ENCODE measurements at places on chromosomes 5 and 9.

GRCh38 chr5:69334793-69335268 is 2.2 kb upstream of the CCDC125 start:
- DNase-seq = peak; percentile 67

- no peak for DNase-seq
Observed at GRCh38 chr5:24737163-24737562, 92.4 kb upstream of the CDH10 start.

DNA sequence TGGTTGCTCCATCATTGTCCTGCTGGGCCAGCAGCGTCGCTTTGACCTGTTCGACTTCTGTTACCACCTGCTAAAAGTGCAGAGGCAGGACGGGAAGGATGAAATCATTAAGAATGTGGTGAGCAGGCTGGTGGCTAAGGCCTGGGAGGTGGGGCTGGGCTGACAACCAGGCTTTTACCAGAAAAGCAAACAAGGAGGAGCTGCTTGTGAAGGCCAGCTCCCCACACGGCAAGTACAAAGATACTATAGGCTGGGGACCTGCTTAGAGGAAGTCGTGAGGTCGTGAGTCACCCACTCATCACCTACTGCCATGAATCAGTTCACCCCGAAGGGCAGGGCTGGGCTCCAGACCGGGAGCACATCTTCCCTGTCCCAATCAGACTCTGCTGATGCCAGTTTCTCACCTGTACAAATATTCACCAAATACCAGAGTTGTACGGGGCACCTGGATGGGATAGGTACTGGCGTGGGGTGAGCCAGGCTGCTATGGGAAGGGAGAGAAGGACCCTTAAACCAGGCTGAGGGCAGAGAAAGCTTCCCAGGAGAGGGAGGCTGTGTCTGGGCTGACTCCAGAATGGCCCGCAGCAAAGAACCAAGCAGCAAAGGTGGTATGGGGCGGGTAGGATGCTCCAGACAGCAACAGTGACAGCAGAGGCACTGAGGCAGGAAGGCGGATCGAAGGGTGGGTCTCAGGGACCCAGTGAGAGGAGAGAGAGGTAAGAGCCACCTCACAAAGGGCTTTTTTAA is 69.3 kb upstream of the NIPAL4 start:
- peak; percentile 39 for DNase-seq

DNA sequence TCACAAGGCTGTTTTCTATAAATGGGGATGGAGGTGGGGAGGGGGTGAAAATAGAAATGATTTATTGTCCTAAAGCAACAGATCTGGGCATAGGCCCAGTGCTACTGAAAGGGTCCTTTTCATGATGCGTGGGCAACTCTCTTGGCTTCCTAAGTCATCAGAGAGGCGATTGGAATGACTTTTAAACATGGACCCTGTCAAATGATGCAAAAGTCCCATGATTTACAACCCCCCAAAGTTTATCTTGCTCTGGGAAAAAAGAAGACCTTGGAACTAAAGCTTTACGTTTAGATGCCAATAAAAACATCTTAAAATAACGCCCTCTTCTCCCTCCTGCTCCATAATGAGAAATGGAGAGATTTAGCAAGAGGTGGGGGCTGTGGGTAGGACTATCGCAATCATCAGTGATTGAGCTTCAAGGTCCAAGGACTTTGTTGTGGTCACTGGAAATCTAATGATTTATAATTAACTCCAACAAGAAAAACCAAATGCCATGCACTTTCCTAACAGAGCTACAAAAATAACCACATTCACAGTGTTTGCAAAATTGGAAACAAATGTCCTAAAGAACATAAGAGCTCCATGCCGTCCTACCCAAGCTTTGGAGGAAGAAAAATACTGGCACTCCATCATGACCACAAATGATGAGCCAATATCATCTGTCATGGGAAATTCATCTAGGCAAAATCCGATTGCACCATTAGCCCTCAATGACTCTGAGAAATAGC is 167.5 kb upstream of the CLINT1 start:
- no peak for DNase-seq

GRCh38 chr5:126680191-126680817 is 79.6 kb downstream of the PHAX start:
- no peak for DNase-seq

DNA sequence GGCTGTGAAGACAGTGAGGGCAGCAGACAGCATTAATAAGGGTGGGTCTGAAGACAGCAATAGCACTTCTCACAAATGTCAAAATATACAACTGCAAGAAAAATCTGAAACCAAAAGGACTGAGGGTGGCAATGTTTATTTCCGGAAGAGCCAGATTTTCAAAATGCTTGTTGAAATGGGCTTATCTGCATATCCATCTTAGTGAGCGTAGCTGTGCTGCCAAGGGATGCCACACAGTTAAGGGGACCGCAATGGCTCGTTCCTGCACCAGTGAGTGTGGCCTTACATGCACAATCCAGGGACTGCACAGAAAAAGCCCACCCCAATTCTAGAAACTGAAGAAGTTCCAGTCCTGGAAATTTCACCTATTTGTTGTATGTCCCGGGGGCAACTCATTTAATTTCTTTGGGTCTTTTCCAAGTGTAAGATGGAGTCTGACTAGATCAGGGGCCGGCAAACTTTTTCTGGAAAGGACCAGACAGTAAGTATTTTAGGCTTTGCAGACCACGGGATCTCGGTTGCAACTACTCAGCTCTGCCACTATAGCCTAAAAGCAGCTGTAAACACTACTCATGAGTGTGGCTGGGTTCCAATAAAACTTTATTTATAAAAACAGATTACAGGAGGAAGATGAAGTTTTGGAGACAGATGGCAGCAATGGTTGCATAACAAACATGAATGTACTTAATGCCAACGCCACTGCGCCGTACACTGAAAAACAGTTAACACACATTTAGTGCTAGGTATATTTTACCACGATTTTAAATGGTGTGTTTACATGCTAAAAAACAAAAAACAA is 154.1 kb downstream of the MYO10 start:
- no peak for DNase-seq

GRCh38 chr9:26181836-26182235 is 503.6 kb upstream of the TUSC1 start:
- DNase-seq = no peak

GRCh38 chr9:105994970-105995369 is 300.6 kb downstream of the TMEM38B start:
- no peak for DNase-seq

GRCh38 chr9:129725795-129726251 is 27.0 kb downstream of the PTGES start:
- DNase-seq = no peak

- no peak for DNase-seq
Observed at GRCh38 chr5:60243713-60244112, 350.2 kb upstream of the PDE4D start.

DNA sequence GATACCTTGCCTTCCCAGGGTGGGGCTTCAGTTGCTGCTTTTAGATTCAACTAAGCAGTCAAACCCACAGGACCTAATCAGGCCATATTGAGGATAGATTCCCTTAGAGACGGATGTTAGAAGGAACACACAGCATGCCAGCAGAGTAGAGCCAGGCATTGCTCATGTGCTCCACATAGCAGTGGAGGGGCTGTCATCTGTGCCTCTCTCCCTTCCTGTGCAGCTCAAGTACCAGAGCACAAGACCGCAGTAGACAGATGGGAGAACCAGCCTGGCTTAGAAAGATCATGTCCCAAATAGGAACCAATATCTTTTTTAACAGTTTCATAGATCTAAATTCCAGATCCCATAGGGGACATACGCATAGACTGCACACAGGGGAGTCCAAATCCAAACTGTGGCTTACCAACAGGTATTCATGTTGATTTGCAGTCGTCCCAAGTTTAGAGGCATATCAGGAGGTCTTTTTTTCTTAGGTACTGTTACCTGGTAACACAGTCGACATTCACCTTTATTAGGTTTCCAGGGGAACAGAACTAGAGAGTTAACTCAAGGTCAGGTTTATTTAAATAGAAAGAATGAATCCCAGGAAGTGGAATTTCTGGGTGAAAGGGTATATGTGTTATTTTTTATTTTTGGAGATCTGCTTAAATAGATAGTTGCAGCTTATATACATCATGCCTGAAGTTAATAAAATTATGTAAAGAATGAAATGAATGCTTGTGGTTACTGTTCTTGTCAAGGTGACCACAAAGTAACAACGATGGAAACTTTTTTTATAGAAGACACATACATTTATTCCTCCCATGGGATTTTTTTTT is 43.5 kb upstream of the PCAT7 start:
- no peak for DNase-seq

- DNase-seq = no peak
Observed at GRCh38 chr5:74072646-74073045, 446.6 kb downstream of the ARHGEF28 start.

- no peak for DNase-seq
Observed at GRCh38 chr5:15004506-15004905, 132.9 kb upstream of the ANKH start.

- no peak for DNase-seq
Observed at GRCh38 chr5:172417130-172417841, 37.0 kb downstream of the SH3PXD2B start.

DNA sequence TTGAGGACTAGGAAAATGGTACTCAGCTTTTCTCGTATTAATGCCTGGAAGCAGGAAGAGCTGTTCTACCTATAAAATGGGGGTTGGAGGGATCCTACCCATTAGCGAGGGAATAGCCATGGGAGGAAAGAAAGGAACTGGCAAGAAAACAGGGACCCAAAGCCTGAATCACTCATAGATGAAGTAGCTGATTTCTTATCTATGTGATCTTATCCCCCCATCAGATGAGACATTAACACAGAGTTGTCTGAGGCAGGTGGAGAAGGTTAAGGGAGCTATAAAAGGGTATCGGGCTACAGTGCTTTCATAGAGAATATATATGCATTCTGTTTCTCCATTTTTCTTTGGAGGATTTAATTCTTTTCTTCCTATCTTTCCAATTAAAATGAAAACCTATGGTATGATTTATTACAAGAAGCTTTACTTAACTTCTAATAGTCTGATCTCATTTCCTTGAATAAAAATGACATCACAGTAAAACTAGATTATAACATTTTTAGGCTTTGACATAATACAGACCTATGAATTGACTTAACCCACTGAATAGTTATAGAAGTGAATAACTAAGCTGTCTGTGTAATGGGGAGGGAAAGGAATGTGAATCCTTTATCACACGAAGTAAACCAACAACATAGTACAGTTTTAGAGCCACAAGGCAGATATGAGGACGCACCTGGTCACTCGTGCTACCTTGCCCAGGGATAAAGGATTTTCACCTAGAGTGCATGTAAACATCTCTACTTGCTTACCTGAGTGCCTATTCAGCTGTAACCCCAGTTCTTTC is 39.0 kb downstream of the IQGAP2 start:
- DNase-seq = no peak

GRCh38 chr5:140391312-140391711 is 10.3 kb upstream of the ANKHD1 start:
- no peak for DNase-seq

DNA sequence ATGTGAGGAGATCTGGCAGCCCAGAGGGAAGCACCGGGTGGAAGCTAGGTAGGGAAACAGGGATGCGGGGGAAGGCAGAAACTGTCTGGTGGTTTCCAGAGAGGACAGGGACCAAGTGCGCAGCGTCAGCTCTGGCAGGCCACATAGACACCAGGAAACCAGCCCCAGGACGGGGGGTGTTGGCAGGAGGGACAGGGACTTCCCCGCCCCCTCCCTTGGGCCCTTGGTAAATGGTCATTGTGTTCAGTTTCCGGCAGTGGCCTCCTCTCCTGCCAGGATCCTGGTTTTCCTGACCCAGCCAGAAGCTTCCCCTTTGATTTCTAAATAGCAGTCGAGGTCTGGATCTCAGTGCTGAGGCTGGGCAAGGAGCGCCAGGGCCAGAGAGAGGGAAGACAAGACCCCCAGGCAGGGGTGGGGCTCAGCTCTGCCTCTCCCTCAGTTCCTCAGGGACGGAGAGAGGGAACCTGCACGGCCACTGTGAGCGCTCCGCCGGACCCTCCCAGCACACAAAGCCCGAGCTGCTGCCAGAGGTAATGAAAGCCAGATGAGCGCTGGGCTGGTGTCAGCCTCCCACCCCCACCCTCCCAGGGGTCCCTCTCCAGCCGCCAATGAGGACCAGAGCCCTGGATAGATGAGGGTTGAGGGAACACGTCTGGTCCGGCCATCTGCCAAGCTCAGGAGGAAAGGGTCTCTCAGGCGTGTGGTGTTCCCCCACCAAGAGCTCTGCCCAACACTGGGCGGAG is 1.8 kb downstream of the RALGDS start:
- DNase-seq = no peak

DNA sequence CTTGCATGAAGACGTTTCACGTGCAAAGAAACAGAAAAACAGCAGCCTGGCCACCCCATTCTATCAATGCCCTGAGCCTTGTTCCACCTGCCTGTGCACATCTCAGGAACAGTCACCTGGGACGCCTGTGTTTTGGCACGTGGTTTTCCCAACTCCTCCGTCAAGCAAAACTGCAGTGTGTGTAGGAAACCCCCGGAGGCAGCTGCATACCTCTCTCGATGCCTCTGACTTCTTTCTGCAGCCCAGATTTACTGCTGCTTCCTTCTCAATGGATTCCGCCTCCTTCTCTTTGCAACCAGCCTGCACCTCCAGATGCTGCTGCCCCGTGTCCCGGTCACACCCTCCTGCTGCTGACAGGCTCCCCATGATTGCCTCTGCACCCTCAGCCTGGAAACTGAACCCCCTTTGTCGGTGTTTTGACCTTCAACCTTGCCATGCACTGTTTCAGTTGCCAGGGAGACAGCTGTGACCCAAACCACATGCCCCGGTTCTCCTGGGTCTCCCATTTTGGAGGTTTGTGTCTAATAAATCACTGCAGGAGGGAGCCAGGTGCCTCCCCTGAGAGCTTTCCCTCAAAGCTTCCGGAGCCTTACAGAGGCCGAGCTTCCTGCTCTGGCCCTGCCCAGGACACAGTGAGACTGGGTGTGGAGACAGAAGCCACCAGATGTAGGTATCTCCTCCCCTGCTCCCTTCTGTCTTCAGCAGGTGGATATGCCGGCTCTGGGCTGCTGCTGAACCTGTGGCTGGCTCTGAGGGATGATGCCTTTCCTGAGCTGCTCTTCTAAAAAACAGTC is 395.5 kb upstream of the IRX1 start:
- DNase-seq = no peak

- DNase-seq = no peak
Observed at GRCh38 chr5:79850316-79850822, 140.7 kb downstream of the MTX3 start.

- no peak for DNase-seq
Observed at GRCh38 chr5:17157916-17158529, 59.4 kb upstream of the BASP1 start.

GRCh38 chr5:66974256-66974655 is 222.3 kb downstream of the CD180 start:
- no peak for DNase-seq

DNA sequence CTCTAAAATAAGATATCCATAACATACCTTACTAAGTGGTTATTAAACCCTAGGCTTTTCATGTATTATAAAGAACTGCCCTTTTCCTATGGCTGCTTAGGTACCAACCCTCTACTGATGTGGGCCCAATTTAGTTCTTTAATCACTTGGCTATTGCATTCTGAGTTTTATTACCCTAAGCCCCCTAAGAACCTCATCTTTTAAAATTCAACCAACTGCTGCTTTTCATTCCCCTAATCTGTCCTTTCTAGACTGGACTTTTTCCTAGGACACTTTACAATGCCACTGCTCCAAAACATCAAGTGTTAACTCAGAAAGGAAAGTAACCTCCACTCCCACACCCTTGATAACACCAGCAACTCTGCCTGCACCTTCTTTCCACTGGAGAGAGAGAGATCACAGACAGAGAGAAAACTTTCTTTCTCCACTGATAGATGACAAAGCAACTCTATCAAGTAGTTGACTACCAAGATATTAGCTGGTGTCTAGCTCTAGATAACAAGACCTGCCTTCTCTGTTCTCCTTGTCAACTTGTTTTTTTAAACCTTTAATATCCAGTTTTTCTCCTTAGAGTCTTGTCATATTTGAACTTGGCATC is 27.3 kb downstream of the ELL2 start:
- DNase-seq = no peak

- no peak for DNase-seq
Observed at GRCh38 chr5:87765009-87765408, 352.3 kb upstream of the CCNH start.

Data from activated CD4-positive, alpha-beta T cell treated with anti-CD3 and anti-CD28 coated beads for 4 hours (primary cell).